ENCODE measurements at places on chromosomes 7 and 10. TPM values are rescaled to one million over a fixed set of nuclear protein-coding genes. Genes with fewer than 3 reads are reported as not detected.

FAM237B gene
- not detected for total RNA-seq

COL13A1 gene
- total RNA-seq: 0.48 TPM

PRSS58 gene
- not detected for total RNA-seq

CPA4 gene
- 0.27 TPM for total RNA-seq

NCF1 gene
- 1.0 TPM for total RNA-seq

TMEM225B gene
- 1.2 TPM for total RNA-seq

ATOH7 gene
- total RNA-seq: not detected

POR gene
- 139 TPM for total RNA-seq

HKDC1 gene
- 1.2 TPM for total RNA-seq

MOGAT3 gene
- total RNA-seq: not detected

SKIDA1 gene
- 3.7 TPM for total RNA-seq

DNA sequence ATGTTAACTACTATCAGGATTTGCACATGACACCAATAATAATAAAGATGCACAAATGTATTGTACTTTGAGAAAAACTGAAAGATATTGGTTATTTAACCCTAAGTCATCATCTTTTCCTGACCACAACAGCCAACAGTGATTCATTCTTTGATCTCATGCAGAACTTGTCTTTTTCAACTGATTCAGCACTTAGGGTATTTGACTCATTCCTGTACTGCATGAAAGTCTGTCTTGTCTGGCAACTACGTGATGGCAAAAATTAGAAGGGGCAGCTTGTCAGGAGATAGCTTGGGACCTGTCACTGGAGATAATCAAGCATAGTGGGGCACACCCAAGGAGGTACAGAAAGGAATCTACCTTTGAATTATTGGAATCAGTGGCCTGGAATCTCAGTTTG is 77.8 kb upstream of the LRRC17 start:
- no peak overlapping the region for H3K27ac ChIP-seq
- H3K4me3 ChIP-seq: no peak overlapping the region
- H3K27me3 ChIP-seq: no peaks in the 10 kb centered on the region
- H3K36me3 ChIP-seq: no peaks in the 10 kb centered on the region

- peaks cover 3% of the 10 kb centered on the region for H3K27me3 ChIP-seq
- H3K36me3 ChIP-seq: no peaks in the 10 kb centered on the region
- H3K4me3 ChIP-seq: no peak overlapping the region
- no peak for DNase-seq
These were observed 394.9 kb downstream of the DGKB start for GRCh38 chr7:14507617-14508016.

DNA sequence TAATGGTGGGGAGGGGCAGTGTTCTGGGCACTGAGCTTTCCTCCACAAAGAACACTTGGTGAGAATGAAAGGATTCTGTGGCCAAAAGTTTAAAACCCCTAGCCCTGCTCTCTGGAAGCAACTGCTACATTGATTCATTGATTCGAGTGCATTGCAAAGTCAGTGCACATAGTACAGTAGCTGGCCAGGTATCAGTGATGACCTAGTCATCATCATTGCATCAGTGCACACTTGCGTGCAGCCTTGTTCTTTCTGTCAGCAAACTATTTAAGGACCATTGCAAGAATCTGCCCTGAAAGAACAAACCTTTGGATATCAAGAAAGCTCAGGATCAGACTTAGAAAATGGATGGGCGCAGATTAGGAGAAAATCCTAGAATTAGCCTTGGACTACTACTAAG is 47.4 kb downstream of the CUL1 start:
- no peaks in the 10 kb centered on the region for H3K36me3 ChIP-seq
- H3K27me3 ChIP-seq: no peaks in the 10 kb centered on the region
- H3K4me1 ChIP-seq: no peaks in the 10 kb centered on the region
- H3K4me3 ChIP-seq: no peak overlapping the region

DNA sequence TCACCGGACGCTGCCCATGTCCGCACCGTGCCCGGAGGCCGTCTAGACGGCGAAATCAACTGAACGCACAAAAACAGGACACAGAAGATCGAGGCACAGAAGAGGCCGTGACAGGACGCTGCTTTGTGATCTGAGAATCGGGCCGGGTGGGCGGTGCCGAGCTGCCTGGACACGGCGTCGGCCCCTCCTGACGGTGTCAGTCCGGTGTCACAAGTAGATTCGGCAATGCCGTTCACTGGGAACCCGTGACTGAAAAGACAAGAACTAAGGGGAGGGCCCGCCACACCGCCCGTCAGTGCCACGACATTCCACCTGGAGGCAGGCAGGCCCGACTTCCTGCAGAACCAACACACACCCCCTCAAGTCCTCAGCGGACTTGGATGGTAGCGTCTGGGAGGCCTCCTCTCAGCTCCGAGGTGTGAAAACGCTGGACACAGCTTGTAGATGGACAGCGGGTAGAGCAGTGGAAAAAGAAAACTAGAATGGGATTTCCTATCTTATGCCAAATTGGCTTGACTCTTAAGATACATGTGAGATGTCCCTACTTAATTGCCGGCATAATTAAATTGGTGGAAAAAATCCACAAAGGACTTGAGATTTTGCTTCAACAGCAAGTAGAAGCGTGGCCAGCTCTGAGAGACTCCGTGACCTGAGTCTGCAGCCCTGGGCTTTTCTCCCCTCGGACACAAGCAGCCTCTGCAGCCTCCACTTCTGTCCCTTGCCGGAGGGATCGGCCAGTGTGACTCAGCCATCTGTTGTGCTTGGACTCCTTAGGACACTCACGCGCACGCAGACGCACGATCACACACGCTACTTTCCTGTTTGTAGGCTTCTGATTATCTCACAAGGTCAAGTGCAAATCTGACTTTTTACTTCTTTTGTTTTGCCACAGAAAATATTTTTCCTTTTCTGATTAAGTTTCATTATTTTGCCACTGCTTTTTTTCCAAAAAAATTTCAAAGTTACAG is 269.0 kb downstream of the DIP2C start:
- DNase-seq: no peak
- H3K36me3 ChIP-seq: no peaks in the 10 kb centered on the region
- H3K27me3 ChIP-seq: no peaks in the 10 kb centered on the region
- no peak overlapping the region for H3K4me3 ChIP-seq

DNA sequence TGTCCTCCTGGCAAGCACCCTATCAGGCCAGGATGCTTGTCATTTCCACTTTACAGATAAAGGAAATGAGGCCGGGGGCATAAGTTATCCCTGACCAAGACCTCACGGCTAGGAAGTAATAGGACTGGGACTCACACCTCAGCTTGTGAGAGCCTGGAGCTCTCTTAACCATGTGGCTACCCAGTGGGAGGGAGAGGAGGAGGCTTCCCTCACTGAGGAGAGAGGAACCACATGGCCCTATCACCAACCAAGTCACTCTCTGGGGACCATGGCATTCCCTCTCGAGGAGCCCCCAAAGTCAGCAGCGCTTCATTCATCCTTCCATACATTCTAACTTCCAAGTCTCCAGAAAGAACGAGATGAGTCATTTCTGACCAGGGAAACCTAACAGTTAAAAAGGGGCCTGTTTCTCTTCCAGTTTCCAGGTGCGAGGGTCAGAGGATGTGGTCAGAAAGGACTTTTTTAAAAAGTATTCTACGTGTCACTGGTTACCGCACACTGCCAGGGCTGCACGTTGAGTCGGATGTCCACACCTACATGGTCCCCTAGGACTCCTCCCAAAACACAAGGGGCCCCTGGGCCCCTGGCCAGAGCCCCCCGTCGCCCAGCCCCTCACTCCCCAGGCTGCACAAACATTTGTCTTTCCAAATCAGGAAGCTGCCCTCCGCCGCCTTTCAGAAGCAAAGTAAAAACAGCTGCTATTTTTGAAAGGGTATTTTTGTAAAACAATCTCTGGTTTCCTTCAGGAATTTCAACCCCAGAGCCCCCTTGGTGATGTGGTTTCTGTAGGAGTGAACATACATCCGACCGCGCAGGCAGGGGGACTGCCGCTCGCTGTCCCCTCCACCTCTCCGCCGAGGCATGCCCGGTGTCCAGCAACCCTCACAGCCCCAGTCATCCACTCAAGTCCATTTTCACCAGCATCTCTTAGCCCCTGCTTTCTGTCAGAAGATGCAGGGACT is 128.2 kb upstream of the CHST15 start:
- H3K27ac ChIP-seq: no peak overlapping the region
- H3K36me3 ChIP-seq: no peaks in the 10 kb centered on the region

DNA sequence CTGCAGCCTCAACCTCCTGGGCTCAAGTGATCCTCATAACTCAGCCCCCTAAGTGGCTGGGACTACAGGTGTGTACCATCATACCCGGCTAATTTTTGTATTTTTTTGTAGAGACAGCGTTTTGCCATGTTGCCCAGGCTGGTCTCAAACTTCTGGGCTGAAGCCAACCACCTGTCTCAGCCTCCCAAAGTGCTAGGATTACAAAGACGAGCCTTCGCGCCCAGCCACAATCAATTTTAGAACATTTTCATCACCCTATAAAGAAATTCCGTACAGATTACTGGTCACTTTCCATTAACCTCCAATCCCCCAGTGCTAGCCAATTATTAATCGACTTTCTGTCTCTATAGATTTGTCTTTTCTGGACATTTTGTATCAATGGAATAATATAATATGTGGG is 32.3 kb upstream of the PALS2 start:
- no peak for DNase-seq
- H3K27ac ChIP-seq: no peak overlapping the region
- H3K4me3 ChIP-seq: no peak overlapping the region
- H3K36me3 ChIP-seq: no peaks in the 10 kb centered on the region
- no peaks in the 10 kb centered on the region for H3K27me3 ChIP-seq
- H3K4me1 ChIP-seq: no peaks in the 10 kb centered on the region

- H3K4me3 ChIP-seq: no peak overlapping the region
- H3K27ac ChIP-seq: no peak overlapping the region
- no peaks in the 10 kb centered on the region for H3K27me3 ChIP-seq
These were observed 336.0 kb downstream of the PLXNA4 start for GRCh38 chr7:132240262-132240661.

DNA sequence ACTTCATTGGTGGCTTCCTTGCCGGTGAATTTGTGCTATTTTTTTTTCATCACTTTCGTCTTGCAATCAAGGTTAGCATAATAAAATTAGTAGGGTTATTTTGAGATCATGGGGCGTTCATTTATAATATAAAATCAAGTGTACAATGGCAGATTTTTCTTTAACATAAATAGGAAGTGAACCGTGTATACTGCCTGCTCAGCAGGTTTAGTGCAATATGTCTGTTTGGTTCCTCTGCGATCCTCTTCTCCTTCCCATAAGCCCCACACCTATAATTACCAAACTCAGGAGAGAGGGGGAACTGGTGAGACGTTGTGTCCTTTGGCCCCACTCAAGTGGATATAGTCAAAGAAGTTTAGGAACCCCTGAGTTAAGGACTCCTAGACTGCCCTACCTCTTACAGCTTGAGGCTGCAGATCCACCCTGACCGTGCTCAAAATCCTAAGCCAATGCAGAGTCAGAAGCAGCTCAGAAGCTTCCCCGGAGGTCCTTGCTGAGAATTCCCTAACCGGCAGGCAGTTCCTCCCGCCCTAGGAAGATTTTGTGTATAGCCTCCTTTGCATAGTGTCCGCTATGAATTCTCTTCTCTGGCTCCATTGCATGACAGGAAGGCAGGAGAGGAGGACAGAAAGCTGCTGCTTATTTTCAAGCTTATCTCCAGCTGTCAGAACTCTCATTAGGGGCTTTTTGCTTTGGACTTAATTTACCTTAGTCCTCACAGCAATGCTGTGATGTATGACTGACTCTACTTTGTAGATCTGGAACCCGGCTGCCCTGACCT is 41.5 kb downstream of the PYROXD2 start:
- no peak for DNase-seq
- no peaks in the 10 kb centered on the region for H3K4me1 ChIP-seq
- no peaks in the 10 kb centered on the region for H3K36me3 ChIP-seq
- H3K27ac ChIP-seq: no peak overlapping the region

DNA sequence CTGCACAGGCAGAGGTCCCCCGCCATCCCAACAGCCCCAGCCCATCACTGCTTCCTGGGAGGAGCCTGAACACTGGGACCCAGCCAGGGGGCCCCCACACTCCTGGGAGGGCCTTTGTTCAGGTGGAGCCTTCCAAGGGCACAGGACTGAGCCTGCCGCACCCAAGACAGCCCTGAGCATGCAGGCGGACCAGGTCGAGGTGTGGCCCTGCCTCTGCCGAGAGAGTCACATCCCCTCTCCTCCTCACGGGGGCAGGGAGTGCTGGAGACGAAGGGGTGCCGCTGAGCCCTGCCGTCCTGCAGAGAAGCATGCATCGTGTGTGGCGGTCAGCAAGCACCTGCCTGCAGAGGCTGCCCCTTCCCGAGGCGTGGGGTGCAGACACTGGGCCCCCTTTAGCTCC is 7.3 kb upstream of the MAFK start:
- H3K27ac ChIP-seq: no peak overlapping the region
- peaks cover 1% of the 10 kb centered on the region for H3K4me1 ChIP-seq
- no peaks in the 10 kb centered on the region for H3K36me3 ChIP-seq
- no peaks in the 10 kb centered on the region for H3K27me3 ChIP-seq
- H3K4me3 ChIP-seq: no peak overlapping the region

DNA sequence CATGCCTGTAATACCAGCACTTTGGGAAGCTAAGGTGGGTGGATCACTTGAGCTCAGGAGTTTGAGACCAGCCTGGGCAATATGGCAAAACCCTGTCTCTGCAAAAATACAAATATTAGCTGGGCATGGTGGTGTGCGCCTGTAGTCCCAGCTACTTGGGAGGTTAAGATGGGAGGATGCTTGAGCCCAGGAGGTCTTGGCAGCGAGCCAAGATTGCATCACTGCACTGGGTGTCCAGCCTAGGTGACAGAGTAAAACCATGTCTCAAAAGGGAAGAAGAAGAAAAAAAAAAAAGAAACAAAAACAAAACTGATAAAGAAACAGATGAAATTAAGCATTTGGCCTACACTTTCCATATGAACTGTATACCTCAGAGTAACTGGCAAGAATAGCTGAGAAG is 319.2 kb downstream of the PARD3 start:
- no peaks in the 10 kb centered on the region for H3K36me3 ChIP-seq
- peaks cover 3% of the 10 kb centered on the region for H3K4me1 ChIP-seq
- no peak overlapping the region for H3K27ac ChIP-seq

DNA sequence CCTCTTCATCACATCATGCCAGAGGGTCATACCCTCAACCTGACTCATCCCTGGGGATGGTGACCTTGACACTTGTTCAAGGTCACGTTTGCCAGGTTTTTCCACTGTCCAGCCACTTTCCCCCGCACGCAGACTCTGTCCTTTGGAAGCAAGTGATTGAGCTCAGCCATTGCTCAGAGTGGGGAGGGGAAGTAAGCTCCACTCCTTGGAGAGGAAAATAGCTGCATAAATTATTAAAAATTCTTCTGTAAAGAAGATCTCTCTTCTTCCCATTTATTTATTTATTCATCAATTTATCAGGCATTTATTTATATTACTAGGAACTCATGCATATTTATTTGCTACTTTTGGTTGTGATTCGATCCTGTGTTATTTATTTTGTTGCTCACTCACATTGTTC is 88.0 kb downstream of the GLRX3 start:
- H3K36me3 ChIP-seq: no peaks in the 10 kb centered on the region
- no peaks in the 10 kb centered on the region for H3K4me1 ChIP-seq
- no peak for DNase-seq
- no peak overlapping the region for H3K27ac ChIP-seq
- no peak overlapping the region for H3K4me3 ChIP-seq

- H3K27ac ChIP-seq: no peak overlapping the region
- H3K4me3 ChIP-seq: no peak overlapping the region
- H3K27me3 ChIP-seq: no peaks in the 10 kb centered on the region
- no peaks in the 10 kb centered on the region for H3K4me1 ChIP-seq
- no peak for DNase-seq
- H3K36me3 ChIP-seq: no peaks in the 10 kb centered on the region
These were observed 44.4 kb upstream of the COMMD3 start for GRCh38 chr10:22271786-22272185.

GRCh38 chr10:75639736-75640135 is 208.3 kb downstream of the LRMDA start:
- no peaks in the 10 kb centered on the region for H3K4me1 ChIP-seq
- no peak overlapping the region for H3K27ac ChIP-seq
- H3K36me3 ChIP-seq: no peaks in the 10 kb centered on the region
